ENCODE measurements at places on chromosomes 12 and 14.

GRCh38 chr12:49030119-49030518 is 11.5 kb upstream of the PRKAG1 start:
- no peak for DNase-seq

GRCh38 chr14:76828339-76829012 is 2.3 kb downstream of the LRRC74A start:
- DNase-seq, result no peak

DNA sequence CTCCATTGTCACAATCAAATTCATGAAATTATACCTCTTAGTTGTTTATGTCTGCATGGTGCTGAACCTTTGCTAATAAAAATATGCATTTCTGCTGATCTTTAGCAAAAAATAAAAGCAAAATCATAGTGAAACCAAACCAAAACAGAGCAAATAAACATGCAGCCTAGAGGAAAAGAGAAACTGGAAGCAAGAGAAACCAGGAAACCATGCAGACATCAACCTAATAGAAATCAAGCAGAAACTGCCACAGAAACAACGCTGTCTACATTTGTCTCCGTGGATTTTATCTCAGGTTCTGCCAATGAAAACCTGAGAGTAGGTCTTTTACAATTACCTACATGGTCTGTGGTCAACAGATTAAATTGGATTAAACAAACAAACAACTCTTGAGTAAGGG is 173.7 kb downstream of the SYT10 start:
- no peak for DNase-seq

- DNase-seq, result no peak
Observed at GRCh38 chr12:3604748-3605586, 114.0 kb downstream of the PRMT8 start.

GRCh38 chr12:6452245-6452943 is 552 bp downstream of the TAPBPL start:
- DNase-seq, result no peak

DNA sequence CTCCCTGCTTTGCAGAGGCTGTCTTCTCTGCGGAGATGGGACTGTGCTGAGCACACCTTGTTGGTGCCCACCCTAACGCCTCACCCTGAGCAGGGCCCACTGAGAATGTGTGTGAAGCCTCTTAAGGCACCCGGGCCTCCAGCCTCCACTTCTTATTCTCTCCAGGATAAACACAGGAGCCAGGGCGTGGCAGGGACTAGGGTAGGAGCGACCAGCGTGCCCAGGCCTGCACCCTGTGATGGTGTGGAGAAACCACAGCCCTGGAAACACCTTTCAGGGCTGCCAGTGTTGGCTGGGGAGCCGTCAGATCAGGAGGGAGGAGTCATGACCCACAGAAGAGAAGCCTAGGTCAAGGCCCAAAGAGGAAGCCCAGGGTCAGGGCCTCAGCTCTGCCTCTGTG is 41.3 kb downstream of the VDR start:
- DNase-seq, result no peak

DNA sequence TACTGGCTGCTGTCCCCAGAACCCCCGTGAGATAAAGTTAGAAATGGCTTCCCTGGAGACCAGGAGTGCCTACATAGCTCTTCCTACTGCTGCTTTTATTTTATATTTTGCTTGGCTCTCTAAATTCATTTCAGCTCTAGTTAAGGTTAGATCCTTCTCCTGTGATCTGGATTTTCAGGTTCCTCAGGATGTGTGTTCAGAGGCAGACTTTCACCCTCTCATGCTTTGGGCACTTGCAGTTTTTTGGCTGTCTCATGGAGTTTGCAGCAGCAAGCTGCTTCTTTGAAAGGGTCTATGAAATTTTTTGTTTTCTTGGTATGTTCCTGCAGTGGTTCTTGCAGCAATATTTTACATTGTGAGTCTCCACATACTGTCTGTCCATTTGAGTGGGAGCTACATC is 93.3 kb downstream of the ATP23 start:
- DNase-seq, result no peak

DNA sequence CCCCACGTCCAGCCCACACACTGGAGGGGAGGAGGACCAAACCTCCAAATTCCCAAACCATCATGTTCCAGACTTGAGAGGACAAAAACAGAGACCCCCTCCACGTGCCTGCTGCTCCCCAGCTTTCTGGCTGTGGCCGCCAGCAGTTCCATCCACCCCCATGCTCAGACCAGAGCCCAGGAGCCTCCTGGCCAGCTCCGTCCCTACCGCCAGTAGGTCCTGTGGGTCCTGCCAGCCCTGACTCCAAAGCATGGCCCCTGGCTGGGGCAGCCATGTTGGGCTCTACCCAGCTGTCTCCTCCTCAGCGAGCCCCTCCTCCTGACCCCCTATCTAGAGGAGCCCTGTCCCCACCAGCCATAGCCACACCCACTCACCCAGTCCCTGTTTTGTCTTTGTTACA is 227.3 kb upstream of the RTL1 start:
- no peak for DNase-seq

GRCh38 chr12:72267974-72268373 is 4.2 kb upstream of the TRHDE start:
- no peak for DNase-seq

DNA sequence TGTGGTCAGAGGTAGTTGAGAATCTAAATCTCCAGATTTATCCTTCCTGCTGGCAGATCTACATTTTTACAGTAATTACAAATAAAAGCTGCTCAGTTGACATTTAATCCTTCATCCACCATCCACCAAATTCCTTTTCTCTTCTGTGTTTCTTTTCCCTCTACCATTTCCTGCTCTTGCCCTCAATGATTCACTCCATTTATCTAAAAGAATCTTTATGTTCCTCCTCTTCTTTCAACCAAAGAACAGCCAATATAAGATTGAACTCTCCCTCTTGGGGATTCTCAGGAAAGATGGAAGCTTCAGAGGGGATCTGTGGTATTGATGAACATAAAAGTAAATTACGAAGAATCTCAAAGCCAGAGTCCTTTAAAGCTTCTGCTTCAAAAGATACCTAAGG is 4.4 kb downstream of the MAP4K5 start:
- DNase-seq, result no peak

DNA sequence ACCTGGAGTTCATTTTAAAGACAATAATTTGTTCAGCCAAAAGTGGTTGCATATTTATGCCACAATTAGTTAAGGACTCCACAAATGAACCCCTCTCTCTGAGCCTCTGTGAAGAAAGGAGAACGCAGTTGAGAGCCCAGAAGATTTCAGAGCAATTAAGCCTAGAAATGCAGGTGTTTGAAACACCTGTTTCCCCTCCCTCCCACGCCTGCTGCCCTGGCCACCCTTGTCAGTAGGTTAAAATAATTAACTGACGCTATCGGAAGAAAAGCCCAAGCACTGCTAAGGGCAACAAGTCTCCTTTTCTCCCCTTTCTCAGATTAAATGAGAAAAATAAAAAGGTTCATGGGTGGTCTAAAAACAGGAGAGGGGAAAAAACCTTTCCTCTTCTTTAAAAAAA is 99.2 kb downstream of the PPM1A start:
- no peak for DNase-seq

GRCh38 chr14:64736271-64737169 is 32.3 kb downstream of the PLEKHG3 start:
- no peak for DNase-seq
